ENCODE measurements at places on chromosomes 4 and X.

DNA sequence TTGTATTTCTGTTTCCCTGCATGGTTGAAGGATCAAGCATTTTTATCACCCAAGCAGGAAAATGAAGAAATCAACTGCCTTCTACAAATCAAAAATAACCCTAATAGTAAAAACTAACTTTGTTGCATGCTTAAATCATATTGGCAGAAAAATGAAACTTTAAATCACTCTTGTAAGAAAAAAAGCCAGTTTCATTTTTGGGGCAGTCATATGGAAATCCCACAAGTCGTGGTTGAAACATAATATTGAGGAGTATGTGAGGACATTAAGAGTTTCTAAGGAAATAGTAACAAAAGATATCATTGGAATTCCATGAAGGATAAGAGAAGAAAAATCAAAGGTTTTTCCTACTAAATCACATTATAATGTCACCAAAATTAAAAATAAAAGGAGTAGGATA, 8.4 kb downstream of the TEC start:
- H3K27me3 ChIP-seq = no peaks in the 10 kb centered on the region
- no peak for DNase-seq
- no peaks in the 10 kb centered on the region for H3K36me3 ChIP-seq
- H3K27ac ChIP-seq = no peak overlapping the region
- no peak overlapping the region for H3K4me3 ChIP-seq

DNA sequence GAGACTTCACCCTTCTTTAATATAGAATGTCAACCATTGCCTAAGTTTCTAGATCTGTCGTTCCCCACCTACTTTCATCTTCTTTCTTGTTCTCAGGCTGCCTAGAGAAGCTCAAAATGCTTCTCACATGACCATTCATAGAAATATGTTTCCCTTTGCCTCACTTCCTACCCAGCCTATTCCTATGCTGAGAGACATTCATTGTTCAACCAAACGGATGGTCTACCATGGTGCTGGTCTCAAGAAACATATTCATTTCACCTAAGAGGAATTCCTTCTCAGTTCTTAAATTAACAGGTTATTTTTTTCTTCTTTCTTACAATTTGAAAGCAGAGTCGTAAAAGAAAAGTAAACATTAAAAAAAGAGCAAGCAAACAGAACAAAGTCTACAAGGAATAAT, 20.3 kb upstream of the SLC7A11 start:
- no peak overlapping the region for H3K27ac ChIP-seq
- H3K36me3 ChIP-seq = no peaks in the 10 kb centered on the region
- DNase-seq = no peak
- H3K4me1 ChIP-seq = no peaks in the 10 kb centered on the region
- no peaks in the 10 kb centered on the region for H3K27me3 ChIP-seq

DNA sequence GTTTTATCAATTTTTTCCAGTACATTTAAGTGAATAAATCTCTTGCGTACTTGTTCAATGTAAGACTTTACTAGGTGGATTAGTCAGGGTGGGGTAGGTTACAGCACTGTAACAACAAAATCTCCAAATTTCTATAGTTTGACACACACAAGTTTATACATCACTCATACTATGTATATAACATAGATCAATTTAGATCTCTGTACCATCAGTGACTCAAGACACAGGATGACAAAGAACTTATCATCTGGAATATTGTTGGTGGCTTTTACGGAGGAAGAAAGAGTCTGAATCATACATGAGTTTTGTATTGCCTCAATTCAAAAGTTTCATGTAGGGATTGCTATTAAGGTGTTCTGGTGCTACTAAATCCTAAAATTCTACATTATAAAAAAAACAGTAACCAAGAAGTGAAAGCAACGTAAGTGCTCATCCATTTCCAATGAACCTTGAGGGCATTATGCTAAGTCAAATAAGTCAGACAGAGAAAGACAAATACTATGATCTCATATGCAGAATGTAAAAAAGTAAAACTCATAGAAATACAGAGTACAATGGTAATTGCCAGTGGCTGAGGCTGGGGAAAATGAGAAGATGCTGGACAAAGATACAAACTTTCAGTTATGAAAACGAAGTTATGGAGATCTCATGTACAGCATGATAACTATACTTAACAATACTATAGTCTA, 98.0 kb upstream of the DKK2 start:
- no peaks in the 10 kb centered on the region for H3K27me3 ChIP-seq
- no peaks in the 10 kb centered on the region for H3K36me3 ChIP-seq
- no peak overlapping the region for H3K27ac ChIP-seq

DNA sequence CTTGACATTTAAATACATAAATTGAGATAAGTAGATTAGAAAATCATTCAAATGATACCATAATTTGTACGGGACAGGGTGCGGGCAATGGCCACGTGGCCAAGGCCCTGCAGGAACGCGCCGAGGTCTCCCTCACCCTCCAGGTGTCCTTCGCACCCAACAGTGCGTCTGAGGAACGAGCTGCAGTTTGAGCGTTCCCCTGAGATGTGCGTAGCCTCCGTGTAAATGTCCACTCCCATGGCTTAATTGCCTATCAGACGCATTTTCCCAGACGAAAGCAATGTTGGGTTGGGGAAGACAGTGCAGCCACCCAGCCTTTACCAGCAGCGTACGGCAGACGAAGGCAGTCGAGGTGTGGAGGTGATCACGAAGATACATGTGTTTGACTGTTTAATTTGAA, 56.4 kb downstream of the CPLX1 start:
- DNase-seq = no peak
- peak overlapping the region; percentile 47 for H3K27ac ChIP-seq
- no peak overlapping the region for H3K4me3 ChIP-seq
- H3K27me3 ChIP-seq = no peaks in the 10 kb centered on the region
- peaks cover 83% of the 10 kb centered on the region for H3K36me3 ChIP-seq
